ENCODE measurements at places on chromosomes 11 and 22.

DNA sequence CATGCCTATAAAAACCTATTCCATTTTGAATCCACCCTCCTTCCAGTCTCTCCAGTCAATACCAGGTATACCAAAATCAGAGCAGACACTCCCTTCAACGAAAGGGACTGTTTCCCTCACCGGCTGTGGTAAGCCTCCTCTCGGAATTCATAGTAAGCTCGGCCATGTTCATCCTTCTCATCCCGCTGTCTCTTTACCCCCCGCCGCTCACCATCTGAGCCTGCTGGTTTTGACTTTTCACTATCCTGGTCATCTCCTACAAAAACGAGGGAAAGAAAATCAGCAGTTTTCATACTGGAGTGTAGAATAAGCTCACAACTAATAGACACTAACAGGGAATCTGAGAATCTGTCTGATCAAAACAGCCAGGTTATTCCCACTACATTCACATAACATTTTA lies 3.1 kb downstream of the HNRNPUL2 start:
- no peak overlapping the region for H3K4me3 ChIP-seq
- H3K36me3 ChIP-seq = peaks cover 79% of the 10 kb centered on the region
- peaks cover 12% of the 10 kb centered on the region for H3K4me1 ChIP-seq
- H3K27ac ChIP-seq = no peak overlapping the region

DNA sequence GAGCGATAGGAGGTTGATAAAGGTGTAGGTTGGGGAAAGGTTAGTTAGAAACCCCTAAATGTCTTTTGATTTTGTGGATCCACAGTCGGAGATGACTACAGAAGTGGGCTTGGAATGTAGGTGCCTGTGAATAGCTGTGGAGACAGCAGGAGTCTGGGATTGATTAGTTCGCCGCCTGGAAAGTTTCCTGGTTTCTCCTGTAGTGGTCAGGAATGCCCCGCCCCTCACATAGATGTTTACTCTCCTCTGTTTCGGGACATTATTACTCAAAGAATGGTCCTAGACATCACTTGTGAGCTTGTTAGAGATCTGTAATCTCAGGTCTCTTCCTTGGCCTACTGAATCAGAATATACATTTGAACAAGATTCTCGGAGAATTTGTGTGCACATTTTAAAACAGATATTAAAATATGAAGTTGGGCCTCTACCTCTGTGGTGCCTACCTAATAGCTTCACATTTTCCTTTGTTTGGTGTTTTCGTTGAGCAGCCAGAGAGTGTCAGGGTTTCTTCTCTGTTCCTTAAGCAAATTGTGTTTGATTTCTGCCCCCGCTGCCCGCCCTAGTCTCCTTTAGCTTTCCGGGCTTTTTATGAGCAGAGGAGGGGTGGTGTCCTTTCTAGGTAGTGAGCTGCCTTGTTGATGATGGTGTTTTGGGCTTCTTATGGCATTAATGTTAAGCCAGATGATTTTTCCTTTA lies 89.4 kb downstream of the PPP6R3 start:
- H3K4me1 ChIP-seq = peaks cover 11% of the 10 kb centered on the region
- no peak overlapping the region for H3K27ac ChIP-seq
- no peaks in the 10 kb centered on the region for H3K27me3 ChIP-seq
- H3K36me3 ChIP-seq = peaks cover 99% of the 10 kb centered on the region
- no peak for DNase-seq

- no peaks in the 10 kb centered on the region for H3K27me3 ChIP-seq
- DNase-seq = no peak
- H3K4me3 ChIP-seq = no peak overlapping the region
- H3K36me3 ChIP-seq = no peaks in the 10 kb centered on the region
- peaks cover 8% of the 10 kb centered on the region for H3K4me1 ChIP-seq
Measured at GRCh38 chr11:112211536-112211935, 14.7 kb upstream of the PTS start.

DNA sequence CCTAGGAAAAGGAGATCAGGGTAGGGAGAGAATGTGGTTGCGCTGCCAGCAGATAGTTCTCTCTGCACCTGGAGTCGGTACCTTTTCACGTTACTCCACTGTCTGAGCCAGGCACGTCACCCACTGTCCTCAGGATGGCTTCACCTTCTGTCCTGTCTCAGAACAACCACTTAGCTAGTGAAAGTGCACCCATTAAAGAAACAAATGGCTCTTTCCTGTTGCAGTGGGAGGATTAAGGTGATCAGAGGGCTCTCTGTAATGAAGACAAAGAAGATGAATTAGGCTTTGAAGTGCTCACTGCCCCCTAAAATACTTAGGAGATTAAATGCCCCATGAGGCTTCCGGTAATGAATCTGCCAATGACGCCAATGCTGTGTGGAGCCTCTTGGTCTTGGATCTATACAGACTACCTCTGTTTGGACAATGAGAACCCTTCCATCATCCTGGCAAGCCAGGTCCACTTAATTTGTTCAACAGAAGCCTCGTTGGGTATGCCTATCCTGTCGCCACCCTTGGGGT lies 113.7 kb downstream of the INSC start:
- H3K27me3 ChIP-seq = no peaks in the 10 kb centered on the region
- no peaks in the 10 kb centered on the region for H3K36me3 ChIP-seq
- H3K27ac ChIP-seq = no peak overlapping the region
- DNase-seq = no peak

All from SJSA1 (cell line).